ENCODE measurements at places on chromosomes 16 and 17. TPM values are rescaled to one million over a fixed set of nuclear protein-coding genes. Genes with fewer than 3 reads are reported as not detected.

- H3K27ac ChIP-seq, result no peak overlapping the region
- H3K4me3 ChIP-seq, result no peak overlapping the region
- H3K27me3 ChIP-seq, result no peaks in the 10 kb centered on the region
- no peaks in the 10 kb centered on the region for H3K4me1 ChIP-seq
Measured at GRCh38 chr17:54282886-54283285, 460.2 kb downstream of the KIF2B start.

GRCh38 chr16:57310801-57311200, 26.3 kb upstream of the PLLP start:
- no peak for DNase-seq
- H3K27me3 ChIP-seq, result peaks cover 30% of the 10 kb centered on the region
- H3K4me3 ChIP-seq, result no peak overlapping the region
- no peaks in the 10 kb centered on the region for H3K36me3 ChIP-seq
- H3K27ac ChIP-seq, result no peak overlapping the region

- H3K4me3 ChIP-seq, result no peak overlapping the region
- H3K27me3 ChIP-seq, result peaks cover 1% of the 10 kb centered on the region
- no peak overlapping the region for H3K27ac ChIP-seq
- no peaks in the 10 kb centered on the region for H3K36me3 ChIP-seq
- no peak for DNase-seq
Measured at GRCh38 chr16:49093939-49094338, 187.7 kb downstream of the CBLN1 start.

Gene RASL10B
- total RNA-seq, result 4.6 TPM

- H3K36me3 ChIP-seq, result no peaks in the 10 kb centered on the region
- peaks cover under 1% of the 10 kb centered on the region for H3K27me3 ChIP-seq
- no peaks in the 10 kb centered on the region for H3K4me1 ChIP-seq
- H3K27ac ChIP-seq, result no peak overlapping the region
- no peak overlapping the region for H3K4me3 ChIP-seq
Measured at GRCh38 chr16:7372095-7372494, 39.5 kb downstream of the RBFOX1 start.

Gene CCL8
- total RNA-seq, result not detected

- H3K4me3 ChIP-seq, result no peak overlapping the region
- H3K36me3 ChIP-seq, result peaks cover 18% of the 10 kb centered on the region
- peak overlapping the region; percentile 70 for H3K27ac ChIP-seq
- H3K27me3 ChIP-seq, result peaks cover 2% of the 10 kb centered on the region
Measured at GRCh38 chr16:48353565-48354163, 31.5 kb downstream of the SIAH1 start.

DNA sequence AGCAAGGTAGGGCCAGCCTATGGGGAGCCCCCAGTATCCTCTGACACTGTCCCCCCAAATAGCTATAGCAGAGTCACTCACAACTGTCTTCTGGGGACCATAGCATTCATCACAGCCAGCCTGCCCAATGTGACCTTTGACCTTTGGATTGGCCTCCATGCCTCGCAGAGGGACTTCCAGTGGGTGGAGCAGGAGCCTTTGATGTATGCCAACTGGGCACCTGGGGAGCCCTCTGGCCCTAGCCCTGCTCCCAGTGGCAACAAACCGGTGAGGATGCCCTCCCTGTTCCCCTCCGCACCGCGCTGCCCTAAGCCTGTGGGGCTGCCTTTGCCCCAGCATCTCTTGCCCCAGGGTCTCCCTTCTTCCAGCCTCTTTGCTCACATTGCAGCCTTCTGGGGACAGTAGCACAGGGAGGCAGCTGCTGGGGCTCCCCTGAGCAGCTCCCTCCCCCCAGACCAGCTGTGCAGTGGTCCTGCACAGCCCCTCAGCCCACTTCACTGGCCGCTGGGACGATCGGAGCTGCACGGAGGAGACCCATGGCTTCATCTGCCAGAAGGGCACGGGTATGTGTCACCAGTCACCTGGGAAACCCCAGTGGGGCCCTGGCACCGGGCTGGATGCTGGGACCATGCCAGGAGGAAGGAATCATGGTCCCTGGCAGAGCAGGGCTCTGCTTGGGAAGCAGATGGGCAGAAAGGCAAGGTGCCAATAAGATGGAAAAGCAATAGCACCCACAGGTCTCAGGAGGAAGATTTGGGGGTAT, 61.1 kb downstream of the MRC2 start:
- H3K4me3 ChIP-seq, result no peak overlapping the region
- 0 out of 2 replicates have a peak overlapping the region, but pooled peaks have one; percentile 7 for H3K27ac ChIP-seq
- peaks cover 40% of the 10 kb centered on the region for H3K36me3 ChIP-seq
- H3K27me3 ChIP-seq, result peaks cover 9% of the 10 kb centered on the region

DNA sequence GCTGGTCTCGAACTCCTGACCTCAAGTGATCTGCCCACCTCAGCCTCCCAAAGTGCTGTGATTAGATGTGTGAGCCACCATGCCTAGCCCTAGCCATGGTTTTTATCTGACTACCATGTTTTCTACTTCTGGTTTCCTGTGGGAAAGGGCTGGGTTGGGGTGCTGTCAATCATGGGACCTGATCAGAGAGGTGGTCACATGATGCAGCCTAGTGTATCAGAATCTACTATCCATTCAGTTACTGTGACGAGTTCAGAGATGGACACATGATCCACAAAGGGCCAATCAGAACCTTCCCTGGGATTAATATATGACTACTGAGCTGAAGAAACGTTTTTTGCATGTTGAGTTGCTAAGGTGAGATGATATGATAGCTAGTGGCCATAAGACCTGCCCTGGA, 59.1 kb downstream of the ABCC6 start:
- peaks cover 11% of the 10 kb centered on the region for H3K27me3 ChIP-seq
- H3K36me3 ChIP-seq, result no peaks in the 10 kb centered on the region
- H3K4me1 ChIP-seq, result no peaks in the 10 kb centered on the region
- no peak overlapping the region for H3K4me3 ChIP-seq
- DNase-seq, result no peak
- no peak overlapping the region for H3K27ac ChIP-seq

GRCh38 chr17:50149417-50150353, 792 bp downstream of the PPP1R9B start:
- peak overlapping the region; percentile 87 for H3K27ac ChIP-seq
- H3K27me3 ChIP-seq, result peaks cover 2% of the 10 kb centered on the region
- no peak for DNase-seq

DNA sequence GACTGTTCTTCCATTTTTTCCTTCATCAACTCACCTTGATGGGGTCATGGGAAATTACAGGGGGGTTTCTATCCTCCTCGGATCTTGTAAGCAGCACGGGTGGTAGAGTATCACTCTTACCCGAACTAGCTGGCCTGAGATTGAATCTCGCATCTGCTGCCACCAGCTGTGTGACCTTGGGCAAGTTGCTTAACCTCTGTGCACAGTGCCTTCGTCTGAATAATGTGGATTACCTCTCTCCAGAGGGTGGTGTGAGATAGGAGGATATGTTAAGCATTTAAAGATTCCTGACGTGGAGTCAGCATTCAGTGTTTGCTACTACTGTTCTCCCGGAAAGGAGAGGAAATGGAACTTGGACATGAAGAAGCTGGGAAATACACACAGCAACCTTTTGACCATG, 24.4 kb downstream of the LASP1 start:
- H3K4me3 ChIP-seq, result no peak overlapping the region
- H3K36me3 ChIP-seq, result peaks cover 18% of the 10 kb centered on the region
- no peak for DNase-seq
- peaks cover 13% of the 10 kb centered on the region for H3K27me3 ChIP-seq

GRCh38 chr16:19088341-19088916, 21.0 kb downstream of the COQ7 start:
- no peak for DNase-seq
- H3K27me3 ChIP-seq, result peaks cover 4% of the 10 kb centered on the region
- H3K4me3 ChIP-seq, result no peak overlapping the region
- H3K27ac ChIP-seq, result no peak overlapping the region
- peaks cover 11% of the 10 kb centered on the region for H3K36me3 ChIP-seq
- peaks cover 42% of the 10 kb centered on the region for H3K4me1 ChIP-seq

DNA sequence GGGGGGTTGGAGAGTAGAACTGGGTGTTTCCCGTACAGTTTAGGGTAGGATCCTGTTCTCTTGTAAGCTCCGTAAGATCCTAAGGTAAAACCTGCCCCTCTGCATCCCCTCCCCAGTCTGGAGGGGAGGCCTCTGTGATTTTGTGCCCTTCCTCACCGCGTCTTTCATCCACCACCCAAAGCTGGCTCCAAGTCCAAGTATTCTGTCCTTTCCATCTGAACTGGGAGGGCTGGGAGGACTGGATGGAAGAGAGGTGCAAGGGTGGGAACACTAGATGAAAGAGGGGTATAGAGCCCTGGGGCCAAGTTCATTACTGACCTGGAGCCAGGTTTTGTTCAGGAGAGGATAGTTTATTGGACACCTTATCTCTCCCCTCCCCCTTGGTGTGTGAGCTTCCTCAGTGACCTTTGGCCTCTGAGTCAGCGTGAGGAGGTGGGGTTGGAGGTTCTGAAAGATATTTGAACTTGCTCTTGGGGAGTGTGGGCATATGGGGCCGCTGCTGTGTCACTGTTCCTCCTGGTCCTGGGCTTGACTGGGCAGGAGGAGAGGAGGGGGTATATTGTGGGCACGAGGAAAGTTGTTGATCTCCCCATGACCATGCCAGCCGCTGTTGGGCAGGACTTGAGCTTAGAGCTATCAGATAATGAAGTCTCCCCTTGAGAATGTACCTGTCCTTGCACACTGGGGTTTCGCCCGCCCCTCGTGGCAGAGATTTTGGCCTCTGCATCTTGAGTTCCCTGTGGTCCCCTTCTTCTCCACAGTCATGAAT, 1.6 kb downstream of the LASP1 start:
- peaks cover 14% of the 10 kb centered on the region for H3K27me3 ChIP-seq
- H3K4me1 ChIP-seq, result peaks cover 68% of the 10 kb centered on the region
- peak overlapping the region; percentile 96 for H3K4me3 ChIP-seq
- peak overlapping the region; percentile 85 for H3K27ac ChIP-seq
- DNase-seq, result peak; percentile 74
- H3K36me3 ChIP-seq, result peaks cover 25% of the 10 kb centered on the region

Gene KPNB1
- total RNA-seq, result 495 TPM

Gene WFIKKN2
- total RNA-seq, result not detected

DNA sequence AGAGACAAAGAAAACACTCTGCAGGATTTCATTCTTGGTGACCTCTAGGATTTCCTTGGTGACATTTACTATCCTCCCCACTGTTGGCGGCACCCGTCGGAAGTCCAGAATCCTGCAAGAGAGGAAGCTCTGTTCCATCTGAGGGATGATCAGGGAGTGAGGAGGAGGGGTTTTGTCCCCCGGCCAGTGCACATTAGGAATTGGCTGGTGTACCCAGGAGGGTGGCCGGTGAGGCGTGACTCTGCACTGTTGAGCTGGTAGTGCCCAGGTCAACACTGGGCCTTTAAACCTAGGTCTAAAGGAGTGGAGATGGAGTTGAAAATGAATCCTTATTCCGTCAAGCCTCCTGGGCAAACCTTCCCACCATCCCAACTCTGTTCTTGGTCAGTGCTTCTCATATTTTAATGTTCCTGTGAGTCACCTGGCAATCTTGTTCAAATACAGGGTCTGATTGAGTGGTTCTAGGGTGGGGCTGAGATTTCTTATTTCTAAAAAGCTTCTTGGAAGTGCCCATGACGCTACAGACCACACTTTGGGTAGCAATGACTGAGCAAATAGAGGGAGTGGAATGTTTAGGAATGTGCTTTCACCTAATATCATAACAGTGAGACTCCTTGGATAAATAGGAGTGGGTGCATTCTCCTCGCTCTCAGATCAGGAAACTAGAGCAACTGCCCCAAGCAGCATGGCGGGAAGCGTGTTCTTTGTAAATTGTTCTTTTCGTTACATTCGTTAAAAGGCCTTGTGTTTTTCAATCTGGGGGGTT, 30.7 kb downstream of the PRKAR1A start:
- peaks cover 3% of the 10 kb centered on the region for H3K27me3 ChIP-seq
- no peak overlapping the region for H3K27ac ChIP-seq
- no peaks in the 10 kb centered on the region for H3K36me3 ChIP-seq
- no peak for DNase-seq
- H3K4me1 ChIP-seq, result no peaks in the 10 kb centered on the region

DNA sequence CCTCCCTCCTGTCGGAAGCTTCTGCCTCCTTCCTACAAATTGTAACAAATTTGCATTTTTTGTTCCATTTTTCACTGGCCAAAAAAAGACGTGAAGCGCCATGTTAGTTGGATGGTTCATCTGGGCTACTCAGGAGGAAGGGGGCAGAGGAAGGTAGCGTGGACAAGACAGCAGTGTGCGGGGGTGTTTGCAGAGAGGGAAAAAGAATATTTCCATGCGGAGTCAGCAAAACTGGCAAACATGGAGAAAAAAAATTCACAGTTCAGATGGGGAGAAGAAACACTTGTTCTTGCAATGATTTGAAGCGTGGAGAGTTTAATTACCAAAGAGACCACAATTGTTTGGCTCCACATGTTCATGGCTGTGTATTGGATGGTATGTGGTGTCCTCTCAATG, 138.8 kb upstream of the ERCC4 start:
- H3K36me3 ChIP-seq, result no peaks in the 10 kb centered on the region
- H3K4me1 ChIP-seq, result no peaks in the 10 kb centered on the region
- no peak overlapping the region for H3K27ac ChIP-seq
- DNase-seq, result no peak

DNA sequence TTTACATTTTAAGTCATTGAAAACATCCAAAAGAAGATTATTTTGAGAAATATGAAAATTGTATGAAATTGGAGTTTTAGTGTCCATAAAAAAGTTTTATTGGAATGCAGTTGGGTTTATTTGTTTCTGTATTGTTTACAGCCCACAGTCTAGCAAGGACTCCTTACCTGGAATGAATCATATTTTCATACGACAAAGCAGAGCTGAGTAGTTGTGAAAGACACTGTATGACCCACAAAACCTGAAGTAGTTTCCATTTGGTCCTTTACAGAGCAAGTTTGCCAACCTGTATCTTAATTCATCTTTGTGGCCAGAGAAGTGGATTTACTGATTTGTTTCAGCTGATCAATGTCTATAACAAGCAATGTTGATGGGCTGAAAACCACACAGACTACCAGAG, 10.3 kb downstream of the CCL18 start:
- no peak for DNase-seq
- no peaks in the 10 kb centered on the region for H3K27me3 ChIP-seq
- no peak overlapping the region for H3K27ac ChIP-seq
- H3K36me3 ChIP-seq, result no peaks in the 10 kb centered on the region
- H3K4me3 ChIP-seq, result no peak overlapping the region

DNA sequence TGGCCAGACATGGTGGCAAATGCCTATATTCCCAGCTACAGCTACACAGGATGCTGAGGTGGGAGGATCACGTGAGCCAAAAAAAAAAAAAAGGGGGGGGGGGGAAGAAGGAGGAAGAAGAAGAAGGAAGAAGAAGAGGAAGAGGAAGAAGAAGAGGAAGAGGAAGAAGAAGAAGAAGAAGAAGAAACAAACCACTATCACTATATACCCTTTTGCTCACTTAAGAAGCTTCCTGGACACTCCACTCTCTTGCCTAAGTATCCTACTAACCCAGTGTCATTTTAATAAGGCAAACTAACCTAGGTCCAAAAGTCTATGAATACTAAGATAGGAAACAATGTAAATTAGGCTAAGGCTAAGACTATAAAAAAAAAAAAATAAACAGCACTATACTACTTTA, 54.8 kb downstream of the GPATCH8 start:
- no peak overlapping the region for H3K27ac ChIP-seq
- H3K4me1 ChIP-seq, result peaks cover 18% of the 10 kb centered on the region
- no peak for DNase-seq
- H3K4me3 ChIP-seq, result no peak overlapping the region

Gene GAA
- total RNA-seq, result 17.4 TPM

- peak overlapping the region; percentile 89 for H3K27ac ChIP-seq
- peak; percentile 33 for DNase-seq
- H3K27me3 ChIP-seq, result no peaks in the 10 kb centered on the region
- H3K4me1 ChIP-seq, result peaks cover 84% of the 10 kb centered on the region
Measured at GRCh38 chr17:17067257-17067656, 25.0 kb downstream of the MPRIP start.

GRCh38 chr17:28331891-28332420, 3.3 kb downstream of the IFT20 start:
- no peak overlapping the region for H3K27ac ChIP-seq
- H3K4me1 ChIP-seq, result peaks cover 53% of the 10 kb centered on the region
- H3K4me3 ChIP-seq, result no peak overlapping the region
- no peaks in the 10 kb centered on the region for H3K27me3 ChIP-seq
- DNase-seq, result no peak

Gene LSM12
- 92.0 TPM for total RNA-seq
